ENCODE measurements at places on chromosomes 13 and 19.

DNA sequence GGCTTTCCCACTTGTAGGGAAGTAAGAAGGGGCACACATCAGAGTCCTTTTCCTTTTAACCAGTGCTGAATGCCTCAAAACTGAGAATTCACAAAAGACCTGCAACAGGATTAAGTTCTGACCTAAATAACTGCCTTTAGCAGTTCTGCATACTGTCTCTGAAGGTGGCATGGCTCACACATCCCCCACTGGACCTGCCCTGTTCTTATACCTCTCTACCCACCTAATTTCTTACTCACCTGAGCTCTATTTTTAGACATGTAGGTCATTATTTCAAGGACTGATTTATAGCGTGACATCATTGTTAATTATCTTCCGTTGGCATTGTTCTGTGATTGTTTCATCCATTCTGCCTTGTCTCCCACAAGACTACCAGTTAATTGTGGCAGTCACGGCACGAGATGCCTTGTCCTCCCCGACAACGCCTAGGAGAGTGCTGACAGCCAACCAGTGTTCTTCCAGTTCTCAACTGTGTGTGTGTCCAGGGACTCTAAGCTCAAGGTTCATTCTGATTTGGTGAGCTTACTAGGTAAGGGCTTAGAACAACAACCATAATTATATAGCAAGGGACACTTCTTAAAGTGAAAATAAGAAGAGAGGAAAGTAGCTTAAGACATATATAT is 27.1 kb upstream of the UBL3 start:
- DNase-seq, result no peak

DNA sequence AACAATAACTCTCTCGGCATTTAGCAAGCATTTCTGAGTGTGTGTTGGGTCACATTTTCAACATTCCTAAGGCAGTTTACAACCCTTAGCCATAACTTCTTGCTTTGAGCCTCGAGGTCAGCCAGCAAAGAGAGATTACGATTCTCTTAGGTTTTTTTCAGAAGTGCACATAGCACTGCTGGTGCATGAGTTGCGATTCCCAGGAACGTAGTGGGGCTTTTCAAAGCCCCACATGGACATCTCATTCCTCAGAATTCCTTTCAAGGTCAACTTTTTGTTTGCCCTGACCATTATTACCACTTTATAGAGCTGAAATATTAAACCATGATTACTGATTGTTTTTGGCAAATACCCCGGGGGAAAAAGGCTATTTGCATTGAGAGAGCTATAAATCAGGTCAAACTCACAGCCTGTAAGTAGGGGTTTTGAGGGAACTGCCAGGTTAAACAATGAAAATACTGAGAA is 705.3 kb downstream of the GPC5 start:
- DNase-seq, result no peak

DNA sequence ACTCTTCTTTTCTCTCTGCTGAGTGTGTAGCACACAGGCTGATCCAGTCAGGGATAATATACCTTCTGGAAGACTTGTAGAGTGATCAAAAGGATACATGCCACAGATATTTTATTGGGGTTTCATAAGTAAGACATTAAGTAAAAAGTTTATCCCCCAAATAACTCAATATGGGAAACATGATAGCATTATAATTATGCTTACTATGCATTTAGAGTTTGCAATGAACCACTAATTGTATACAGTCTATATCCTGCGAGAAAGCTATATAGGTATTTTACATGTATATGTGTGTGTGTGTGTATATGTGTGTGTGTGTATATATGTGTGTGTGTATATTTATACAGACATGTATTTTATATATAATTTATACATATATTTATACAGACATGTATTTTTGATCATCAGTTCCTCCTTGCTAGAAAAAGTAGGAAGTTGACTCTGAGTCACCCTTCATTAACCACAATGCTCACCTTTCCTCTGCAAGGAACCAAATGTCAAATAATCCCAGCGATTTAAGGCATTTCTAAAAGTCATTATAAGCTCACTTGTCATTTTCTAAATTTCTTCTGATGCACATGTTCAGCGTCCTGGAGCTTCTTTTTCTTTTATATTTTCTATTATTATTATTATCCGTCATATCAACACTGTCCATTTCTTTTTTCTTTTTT is 312.5 kb upstream of the OBI1 start:
- no peak for DNase-seq

- DNase-seq, result no peak
These were observed 676 bp downstream of the CD320 start for GRCh38 chr19:8307400-8307964.

GRCh38 chr13:33076001-33076992 is 60.1 kb downstream of the KL start:
- no peak for DNase-seq

GRCh38 chr13:98957731-98958442 is 20.0 kb downstream of the DOCK9 start:
- DNase-seq, result no peak

DNA sequence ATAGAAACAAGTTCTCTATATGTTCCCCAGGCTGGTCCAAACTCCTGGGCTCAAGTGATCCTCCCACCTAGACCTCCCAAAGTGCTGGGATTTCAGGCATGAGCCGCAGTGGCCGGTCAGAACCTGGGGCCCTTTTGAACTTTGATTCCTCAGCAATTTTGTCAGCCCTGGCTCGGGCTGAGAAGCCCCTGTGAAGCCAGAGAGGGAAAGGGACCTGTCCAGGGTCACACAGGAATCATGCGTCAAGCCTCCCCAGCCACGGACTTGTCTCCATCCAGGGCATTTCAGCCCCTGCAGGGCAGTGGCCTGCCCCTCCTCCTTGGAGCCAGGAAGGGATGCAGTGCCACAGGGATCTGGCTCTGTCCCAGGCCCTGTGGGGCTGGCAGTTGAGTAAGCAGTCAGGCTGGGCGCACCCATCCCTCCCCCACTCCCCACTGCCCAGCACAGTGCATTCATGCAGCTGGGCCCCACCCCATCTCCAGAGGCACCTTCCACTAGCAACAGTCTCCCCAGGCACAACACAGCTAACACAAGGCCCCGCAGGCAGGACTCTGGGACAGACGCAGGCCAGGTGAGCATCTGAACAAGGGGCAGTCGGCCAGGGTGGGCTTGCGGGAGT is at the start of gene CAPS:
Gene CAPS (plus strand): TSS at position 516 of the 619 bp plus-strand sequence. CDS start 153 bp downstream, outside the sequence.
- no peak for DNase-seq

DNA sequence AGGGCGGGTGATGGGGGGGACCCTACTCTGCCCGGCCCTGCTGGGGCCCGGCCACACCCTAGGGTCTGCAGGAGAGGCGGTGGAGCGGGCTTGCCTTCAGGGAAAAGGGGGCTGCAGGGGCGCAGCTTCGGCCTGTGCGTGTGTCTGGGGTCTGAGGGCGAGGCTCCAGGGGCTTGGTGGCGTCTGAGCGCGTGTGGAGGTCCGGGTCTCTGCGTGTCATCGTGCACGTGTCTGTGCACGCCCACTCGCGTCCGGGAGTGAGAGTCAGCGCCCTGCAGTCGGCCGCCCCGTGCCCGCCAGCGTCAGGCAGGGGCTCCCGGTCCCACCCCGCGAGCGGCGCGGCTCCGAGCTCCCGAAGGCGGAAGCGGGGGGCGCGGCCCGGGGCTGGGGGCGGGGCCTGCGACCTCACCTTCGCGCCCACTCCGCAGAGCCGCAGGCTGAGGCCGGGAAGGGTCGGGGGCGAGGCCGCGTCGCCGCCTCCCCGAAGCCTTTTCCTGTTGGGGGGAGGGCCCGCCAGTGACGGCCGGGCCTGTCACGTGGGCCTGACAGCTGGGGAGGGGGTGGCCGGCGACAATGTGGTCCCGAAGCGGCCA is at the start of gene ARHGAP45:
Gene ARHGAP45 (plus strand): TSS at position 420 of the 593 bp plus-strand sequence. CDS start 239 bp downstream, outside the sequence.
- no peak for DNase-seq

- no peak for DNase-seq
These were observed 622 bp downstream of the RASA3 start for GRCh38 chr13:114131583-114132418.

DNA sequence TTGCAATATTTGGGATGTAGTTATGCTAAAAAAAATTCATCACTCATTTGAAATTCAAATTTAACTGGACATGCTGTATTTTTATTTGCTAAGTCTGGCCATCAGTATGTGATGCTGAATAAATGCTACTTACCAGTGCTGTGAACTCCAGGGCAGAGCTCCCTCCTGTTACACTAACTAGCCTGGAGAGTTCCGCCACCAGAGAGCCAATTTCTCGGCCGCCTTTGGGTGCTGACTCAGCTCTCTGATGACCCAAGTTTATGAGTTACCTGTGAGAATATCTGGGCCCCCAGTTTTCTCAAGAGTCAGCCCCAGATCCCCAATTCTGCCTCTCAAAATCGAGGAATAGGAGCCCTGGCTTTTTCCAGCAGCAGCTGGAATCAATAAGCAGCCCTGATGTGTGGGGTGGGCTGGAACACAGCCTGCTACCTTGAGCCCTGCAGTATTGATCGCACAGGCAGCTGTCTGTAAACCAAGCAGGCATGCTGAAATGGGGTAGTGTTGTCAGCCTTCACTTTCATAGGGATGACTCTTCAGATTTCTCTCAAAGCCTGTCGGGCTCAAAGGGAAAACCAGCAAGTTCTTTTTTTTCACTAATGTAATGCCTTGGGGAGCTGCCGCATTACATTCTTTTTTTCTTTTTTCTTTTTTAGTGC is 113.7 kb downstream of the DNAJC15 start:
- no peak for DNase-seq

GRCh38 chr19:19661675-19662251 is 1.7 kb downstream of the ATP13A1 start:
- DNase-seq, result peak; percentile 63

GRCh38 chr19:19490214-19490968 is 25.0 kb downstream of the TSSK6 start:
- DNase-seq, result no peak
